GM13976 (cell line): ENCODE measurements at places on chromosomes 3 and 15.

- DNase-seq: no peak
These were observed 522 bp upstream of the GXYLT2 start for GRCh38 chr3:72887343-72887704.

DNA sequence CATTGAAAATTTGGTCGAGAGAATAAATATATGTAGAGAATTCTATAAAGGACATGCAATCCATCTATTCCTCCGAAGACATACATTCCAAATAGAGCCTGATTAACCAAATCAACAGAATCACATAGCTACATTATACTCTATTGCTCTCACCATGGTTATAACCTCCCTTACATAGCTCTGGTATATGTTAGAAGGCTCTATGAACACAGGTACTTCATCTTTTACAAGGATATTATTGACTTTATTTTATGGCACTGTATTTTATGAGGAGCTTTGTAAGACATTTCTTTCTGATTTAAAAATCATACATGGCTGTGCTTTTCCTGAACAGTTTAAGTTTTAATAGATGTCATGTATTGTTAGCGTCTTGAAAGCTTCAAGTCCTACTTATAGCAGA, 4.8 kb downstream of the IGSF10 start:
- DNase-seq: no peak

GRCh38 chr15:40856746-40857145, 12.9 kb downstream of the SPINT1 start:
- no peak for DNase-seq

DNA sequence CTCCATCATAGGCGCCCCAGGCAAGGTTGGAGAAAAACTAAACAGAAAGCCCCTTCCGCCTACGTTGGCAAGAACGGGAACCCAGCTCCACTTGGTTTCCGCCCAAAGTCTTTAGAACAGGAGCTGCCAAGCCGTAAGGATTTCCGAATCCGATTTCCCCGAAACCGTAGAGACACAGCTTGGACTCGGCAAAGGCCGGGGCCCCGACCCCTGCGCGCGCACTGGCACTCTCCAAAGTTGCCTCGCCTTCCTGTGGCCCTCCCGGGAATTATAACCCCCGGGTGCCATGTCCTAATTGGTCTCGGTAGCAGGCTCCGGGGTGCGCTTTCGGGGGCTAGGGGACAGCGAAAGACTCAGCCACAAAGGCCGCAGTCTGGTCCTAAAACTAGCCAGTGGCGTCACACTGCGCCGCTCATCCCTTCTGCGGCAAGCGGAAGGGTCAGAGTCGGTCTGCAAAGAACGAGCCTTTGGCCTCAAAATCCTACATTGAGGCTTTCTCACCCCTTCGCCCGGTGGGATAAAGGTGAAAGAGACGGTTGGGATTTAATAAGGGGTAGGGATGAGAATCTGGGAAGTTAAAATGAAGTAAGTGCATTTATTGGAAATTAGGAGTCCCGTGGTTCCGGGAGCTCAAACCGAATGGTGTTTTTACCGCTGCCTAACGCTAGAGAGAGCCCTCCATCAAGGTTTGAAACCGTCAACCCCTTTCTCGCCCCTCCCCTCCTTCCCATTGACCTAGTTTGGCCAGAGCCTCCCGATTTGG, 6.8 kb downstream of the BCL6 start:
- peak; percentile 84 for DNase-seq

DNA sequence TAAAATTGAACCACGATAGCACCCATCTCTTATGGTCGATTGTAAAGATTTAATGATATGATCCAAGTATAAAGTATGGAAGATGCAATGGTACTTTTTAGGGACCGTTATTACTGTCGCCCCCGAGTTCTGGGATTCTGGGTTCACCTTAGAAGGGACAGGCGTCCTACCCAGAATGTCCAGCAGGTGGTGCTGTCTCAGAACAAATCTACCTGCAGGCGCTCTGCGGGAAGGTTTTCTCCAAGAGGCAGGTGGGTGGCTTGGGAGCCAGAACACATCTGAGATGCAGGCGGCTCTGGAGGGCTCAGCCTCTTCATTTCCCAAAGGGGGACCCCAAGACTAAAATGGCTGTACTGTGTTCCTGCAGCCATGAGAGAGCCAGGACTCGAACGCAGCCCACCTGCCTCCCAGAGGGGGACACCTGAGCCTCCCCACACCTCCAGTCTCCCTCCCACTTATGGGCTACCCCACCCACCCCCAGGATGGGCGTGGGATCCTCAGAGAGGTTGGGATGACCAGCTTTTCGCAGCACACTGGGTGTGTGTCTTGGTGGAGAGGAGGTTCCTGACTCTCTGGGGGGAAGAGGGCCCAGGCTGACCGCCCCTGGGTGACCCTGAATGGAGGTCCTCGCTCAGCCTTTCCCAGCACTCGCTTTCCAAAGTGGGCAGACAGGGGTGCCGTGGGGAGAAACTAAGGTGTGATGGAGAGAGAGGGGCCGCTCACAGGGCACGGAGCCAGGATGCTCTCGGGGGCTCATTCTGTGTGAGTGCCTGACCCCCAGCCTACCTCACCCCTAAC, 28.1 kb upstream of the CORO2B start:
- DNase-seq: peak; percentile 79

DNA sequence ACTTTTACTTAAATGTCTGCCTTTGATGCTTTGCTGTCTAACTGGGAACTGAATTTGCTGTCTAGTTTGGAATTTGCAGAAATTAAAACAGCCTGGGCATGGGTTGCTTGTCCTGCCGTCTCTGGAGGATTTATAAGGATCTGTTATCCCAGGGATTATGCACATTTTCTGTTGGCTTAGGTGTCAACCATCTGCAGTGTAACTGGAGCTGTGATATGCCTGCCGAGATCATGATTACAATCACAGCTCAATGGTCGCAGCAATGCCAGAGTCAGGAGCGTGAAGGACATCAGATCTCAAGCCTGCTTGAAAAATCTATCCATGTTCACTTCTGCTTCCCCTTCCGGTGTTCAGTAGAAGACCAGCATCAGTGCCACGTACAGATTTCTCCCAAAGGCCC, 41.8 kb upstream of the SETMAR start:
- no peak for DNase-seq

- no peak for DNase-seq
These were observed 700 bp upstream of the BLM start for GRCh38 chr15:90716317-90716975.

GRCh38 chr3:15205934-15206661, at the start of gene CAPN7:
Gene CAPN7, plus strand, starts transcription at chr3:15206246. Its CDS starts 250 bp downstream, at chr3:15206496.
- peak; percentile 97 for DNase-seq

GRCh38 chr15:65695081-65695480, 73.3 kb downstream of the SLC24A1 start:
- no peak for DNase-seq
